ENCODE measurements at places on chromosomes 7 and 10.
A peak's percentile ranks its signal among the peaks of the same experiment; 100 is the strongest.

DNA sequence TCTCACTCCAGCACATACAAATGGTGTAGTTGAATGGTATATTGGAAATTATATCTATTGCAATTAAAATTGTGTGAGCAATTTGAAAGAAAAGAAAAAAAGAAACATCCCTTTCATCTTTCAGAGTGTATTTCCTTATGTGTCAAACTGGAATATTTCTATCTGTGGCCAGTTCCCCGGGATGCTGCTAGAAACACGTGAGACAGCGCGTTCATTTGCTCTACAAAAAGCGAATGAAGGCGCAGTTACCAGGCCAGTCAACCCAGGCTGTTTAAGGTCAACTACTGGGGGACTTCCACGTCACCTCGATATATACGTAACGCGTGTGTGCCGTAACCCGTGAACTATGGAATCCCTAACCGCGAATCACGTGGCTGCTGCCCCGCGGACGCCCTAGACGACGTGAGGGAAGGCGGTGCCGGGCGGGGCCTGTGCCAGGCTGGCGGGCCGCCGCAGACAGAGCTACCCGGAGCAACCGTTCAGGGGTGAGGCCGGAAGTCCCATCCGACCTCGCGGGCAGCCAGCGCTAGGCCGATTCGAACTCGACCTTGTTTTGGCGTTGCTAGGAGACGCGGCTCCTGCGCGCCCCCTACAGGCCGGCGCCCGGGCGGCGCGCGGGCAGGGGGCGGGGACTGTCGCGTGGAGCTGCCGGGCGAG is 1.1 kb upstream of the ARL4A start:
- peak; percentile 71 for DNase-seq

DNA sequence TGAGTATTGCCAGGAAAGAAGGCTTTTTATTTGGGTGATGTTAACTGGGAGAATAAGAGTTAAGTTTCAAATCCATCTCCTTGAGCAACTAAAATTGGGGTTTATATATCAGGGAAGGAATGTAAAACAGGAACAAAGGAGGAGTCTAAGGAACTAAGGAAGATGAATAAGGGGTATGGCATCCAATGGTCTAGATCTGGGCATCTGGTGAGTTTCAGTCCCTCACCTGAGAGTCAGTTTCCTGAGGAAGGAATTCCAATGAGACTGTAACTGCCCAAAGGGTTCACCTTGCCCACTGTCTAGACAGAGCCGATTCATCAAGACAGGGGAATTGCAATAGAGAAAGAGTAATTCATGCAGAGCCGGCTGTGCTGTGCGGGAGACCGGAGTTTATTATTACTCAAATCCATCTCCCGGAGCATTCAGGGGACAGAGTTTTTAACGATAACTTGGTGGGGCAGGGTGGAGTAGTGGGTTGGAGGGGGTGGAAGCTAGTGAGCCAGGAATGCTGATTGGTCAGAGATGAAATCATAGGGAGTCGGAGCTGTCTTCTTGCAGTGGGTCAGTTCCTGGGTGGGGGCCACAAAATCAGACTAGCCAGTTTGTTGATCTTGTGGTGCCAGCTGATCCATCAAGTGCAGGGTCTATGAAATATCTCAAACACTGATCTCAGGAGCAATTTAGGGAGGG is 188.3 kb upstream of the STK17A start:
- DNase-seq: no peak

DNA sequence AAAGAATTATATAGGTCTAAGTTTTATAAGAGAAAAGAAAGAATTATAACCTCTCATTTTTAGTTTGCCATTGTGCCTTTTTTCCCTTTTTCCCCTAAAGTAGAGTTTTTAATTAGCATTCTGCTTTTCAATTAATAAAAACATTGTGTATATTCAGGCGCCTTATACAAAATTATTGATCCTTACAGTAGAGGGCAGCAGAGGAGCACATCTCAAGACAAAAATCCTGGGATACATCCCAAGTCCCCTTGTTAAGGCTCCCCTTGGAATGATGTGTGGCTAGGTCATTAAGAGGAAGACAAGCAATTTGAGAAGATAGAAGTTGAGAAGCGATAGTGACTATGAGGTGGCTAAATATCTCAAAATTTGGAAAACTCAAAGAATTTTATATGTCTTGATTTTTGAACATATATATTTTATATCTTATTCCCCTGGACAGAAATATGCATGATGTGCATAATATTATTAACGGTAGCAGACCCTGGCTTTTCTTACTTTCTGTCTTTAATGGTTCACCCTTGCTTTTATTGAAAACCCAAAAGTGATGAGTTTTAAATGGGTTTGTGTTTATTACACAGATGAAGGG is 19.1 kb upstream of the TPK1 start:
- peak; percentile 31 for DNase-seq

GRCh38 chr7:131359136-131359776 is 31.6 kb downstream of the MKLN1 start:
- no peak for DNase-seq

- DNase-seq: no peak
These were observed 296.0 kb upstream of the MKI67 start for GRCh38 chr10:128422190-128422589.

DNA sequence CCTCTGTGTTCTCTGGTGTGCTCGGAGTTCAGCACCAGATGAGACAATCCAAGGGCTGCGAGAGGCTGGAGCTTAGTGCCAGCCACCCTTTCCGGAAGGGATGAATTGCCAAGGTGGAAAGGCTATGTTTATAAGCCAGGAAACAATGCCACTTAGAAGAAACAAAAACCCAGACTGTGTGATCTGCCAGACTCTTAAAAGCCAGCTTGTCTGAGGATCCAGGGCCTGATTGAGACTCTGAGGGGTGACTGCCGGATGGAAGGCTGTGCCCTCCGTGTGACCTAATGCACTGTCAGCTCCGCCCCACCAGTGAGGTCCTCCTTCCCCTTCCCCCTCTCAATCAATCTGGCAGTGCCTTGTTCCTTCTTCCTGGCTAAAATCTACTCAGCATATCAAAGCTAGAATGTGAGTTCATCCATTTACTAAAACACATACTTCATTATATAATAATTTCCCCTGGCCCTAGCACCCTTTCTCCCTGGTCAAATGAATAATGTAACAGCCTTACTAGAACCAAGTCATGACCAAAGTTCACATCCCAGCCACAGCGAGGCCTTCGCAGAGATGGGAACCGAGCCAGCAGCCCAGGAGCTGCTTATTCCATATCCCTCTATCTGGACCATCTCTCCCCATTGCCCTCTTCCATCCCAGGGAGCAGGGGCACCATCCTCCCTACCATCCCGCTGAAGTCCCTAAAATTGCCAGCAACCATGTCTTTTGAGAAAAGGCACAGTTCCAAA is 25.5 kb downstream of the FAM107B start:
- peak; percentile 83 for DNase-seq

- DNase-seq: no peak
These were observed 229.2 kb downstream of the SEC23IP start for GRCh38 chr10:120121768-120122167.

GRCh38 chr7:139876622-139877283 is 47.7 kb downstream of the TBXAS1 start:
- DNase-seq: no peak

GRCh38 chr10:103678178-103678526 is 177.2 kb downstream of the SH3PXD2A start:
- DNase-seq: no peak

GRCh38 chr7:78496096-78496630 is 697.6 kb downstream of the PHTF2 start:
- no peak for DNase-seq

- DNase-seq: no peak
These were observed 485.1 kb upstream of the KLF6 start for GRCh38 chr10:4270116-4270515.

GRCh38 chr7:122430710-122431109 is 126.2 kb upstream of the FEZF1 start:
- no peak for DNase-seq

- DNase-seq: no peak
These were observed 28.2 kb upstream of the ADCYAP1R1 start for GRCh38 chr7:31023877-31024276.

GRCh38 chr7:33888166-33888565 is 17.2 kb upstream of the BMPER start:
- DNase-seq: no peak

DNA sequence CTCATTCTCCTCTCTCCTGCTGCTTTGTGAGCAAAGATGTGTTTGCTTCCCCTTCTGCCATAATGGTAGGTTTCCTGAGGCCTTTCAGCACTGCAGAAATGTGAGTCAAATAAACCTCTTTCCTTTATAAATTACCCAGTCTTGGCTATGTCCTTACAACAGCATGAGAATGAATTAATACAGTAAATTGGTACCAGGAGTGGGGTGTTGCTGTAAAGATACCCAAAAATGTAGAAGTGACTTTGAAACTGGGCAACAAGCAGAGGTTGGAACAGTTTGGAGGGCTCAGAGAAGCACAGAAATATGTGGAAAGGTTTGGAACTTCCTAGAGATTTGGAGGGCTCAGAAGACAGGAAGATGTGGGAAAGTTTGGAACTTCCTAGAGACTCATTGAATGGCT is 388.7 kb upstream of the GHITM start:
- no peak for DNase-seq

GRCh38 chr10:17029239-17029580 is 100.4 kb downstream of the CUBN start:
- DNase-seq: no peak

- DNase-seq: no peak
These were observed 137.4 kb downstream of the MDFIC start for GRCh38 chr7:115059321-115059720.

GRCh38 chr7:157540606-157541294 is 203.9 kb downstream of the DNAJB6 start:
- DNase-seq: no peak

DNA sequence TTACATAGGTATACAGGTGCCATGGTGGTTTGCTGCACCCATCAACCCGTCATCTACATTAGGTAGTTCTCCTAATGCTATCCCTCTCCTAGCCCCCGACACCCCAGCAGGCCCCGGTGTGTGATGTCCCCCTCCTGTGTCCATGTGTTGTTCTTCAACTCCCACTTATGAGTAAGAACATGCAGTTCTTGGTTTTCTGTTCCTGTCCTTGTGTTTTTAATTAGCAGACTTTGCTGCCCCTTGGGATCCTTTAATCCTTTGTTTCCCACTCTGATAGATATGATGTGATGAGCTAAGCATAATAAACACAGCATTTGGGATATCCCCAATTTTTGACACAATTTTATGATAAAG is 71.1 kb upstream of the PALS2 start:
- DNase-seq: no peak

GRCh38 chr7:41529831-41530230 is 173.1 kb downstream of the INHBA start:
- DNase-seq: no peak

GRCh38 chr7:2224934-2225333 is 7.8 kb downstream of the MAD1L1 start:
- DNase-seq: no peak

DNA sequence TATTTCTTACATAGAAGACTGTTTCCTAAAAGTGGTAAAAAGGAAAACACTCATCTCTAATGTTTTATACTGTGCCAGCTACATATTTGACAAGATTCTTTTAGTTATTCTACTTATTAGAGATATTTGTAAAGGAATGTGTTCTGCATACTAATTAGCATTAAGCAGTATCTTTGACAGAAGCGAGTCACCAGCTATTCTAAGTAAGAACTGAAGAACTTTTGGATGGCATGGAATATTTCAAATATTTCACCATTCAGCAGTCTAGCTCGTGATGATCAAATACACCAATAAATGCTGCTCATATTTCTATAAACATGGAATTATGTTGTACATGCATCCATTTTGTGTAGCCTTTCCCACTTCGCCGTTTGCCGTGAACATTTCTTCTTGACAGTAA is 241.6 kb upstream of the TCF7L2 start:
- no peak for DNase-seq

DNA sequence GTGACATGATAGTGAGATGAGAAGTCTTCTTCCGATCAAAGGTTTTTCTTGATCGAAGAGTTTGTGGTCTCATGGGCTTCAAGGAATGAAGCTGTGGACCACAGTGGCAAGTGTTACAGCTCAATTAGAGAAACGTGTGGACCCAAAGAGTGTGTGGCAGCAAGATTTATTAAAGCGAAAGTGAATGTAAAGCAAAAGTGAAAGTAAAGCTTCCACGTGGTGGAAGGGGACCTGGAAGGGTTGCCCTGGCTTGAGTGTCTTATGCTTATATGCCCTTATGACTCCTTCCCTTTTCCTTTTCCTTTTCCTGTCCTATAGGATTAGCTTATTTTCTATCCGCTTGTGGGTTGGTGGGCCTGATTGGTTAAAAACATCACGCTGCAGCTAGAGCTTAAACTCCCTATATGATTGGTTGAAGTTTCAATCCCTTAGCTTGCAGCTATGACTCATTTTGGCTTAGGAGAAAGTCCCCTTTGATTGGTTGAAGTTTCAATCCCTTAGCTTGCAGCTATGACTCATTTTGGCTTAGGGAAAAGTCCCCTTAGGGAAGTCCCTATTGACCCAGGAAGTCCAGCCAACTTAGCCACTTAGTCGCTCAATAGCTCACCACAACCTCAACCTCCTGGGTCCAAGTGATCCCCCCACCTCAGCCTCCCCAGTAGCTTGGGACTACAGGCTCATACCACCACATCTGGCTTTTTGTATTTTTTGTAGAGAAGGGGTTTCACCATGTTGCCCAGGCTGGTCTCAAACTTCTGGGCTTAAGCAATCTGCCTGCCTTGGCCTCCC is 34.7 kb downstream of the MRPS24 start:
- DNase-seq: no peak

DNA sequence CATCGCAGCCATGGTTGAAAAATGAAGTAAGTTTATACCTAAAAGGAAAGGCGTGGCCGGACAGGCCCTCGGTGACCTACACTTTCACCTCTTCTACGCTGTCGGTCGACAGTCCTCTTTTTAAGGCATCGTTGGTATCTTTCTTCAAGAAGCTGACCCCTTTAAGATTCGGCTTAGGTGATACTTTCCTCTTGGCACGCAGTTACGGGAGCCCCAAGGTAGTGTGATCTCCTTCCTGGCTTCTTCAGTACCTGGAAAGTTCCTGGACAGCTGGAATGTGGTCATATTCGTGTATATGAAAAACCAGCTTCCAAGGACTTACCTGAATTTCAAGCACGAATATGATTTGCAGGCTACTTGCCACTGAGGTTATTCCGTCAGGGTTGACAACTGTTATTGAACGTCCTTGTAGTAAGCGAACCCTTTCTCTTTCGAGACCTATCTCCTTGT is 885 bp upstream of the SYPL1 start:
- peak; percentile 12 for DNase-seq

- DNase-seq: no peak
These were observed 86.2 kb downstream of the HECW1 start for GRCh38 chr7:43198599-43199090.

- DNase-seq: no peak
These were observed 10.6 kb upstream of the PLEKHA1 start for GRCh38 chr10:122363722-122364463.
